Thymus (tissue), 14 donors: ENCODE measurements at places on chromosomes 16 and 17. TPM values are rescaled to one million over a fixed set of nuclear protein-coding genes. Genes with fewer than 3 reads are reported as not detected.

- no peak for DNase-seq
These were observed 18.1 kb upstream of the GAN start for GRCh38 chr16:81296631-81297030.

DNA sequence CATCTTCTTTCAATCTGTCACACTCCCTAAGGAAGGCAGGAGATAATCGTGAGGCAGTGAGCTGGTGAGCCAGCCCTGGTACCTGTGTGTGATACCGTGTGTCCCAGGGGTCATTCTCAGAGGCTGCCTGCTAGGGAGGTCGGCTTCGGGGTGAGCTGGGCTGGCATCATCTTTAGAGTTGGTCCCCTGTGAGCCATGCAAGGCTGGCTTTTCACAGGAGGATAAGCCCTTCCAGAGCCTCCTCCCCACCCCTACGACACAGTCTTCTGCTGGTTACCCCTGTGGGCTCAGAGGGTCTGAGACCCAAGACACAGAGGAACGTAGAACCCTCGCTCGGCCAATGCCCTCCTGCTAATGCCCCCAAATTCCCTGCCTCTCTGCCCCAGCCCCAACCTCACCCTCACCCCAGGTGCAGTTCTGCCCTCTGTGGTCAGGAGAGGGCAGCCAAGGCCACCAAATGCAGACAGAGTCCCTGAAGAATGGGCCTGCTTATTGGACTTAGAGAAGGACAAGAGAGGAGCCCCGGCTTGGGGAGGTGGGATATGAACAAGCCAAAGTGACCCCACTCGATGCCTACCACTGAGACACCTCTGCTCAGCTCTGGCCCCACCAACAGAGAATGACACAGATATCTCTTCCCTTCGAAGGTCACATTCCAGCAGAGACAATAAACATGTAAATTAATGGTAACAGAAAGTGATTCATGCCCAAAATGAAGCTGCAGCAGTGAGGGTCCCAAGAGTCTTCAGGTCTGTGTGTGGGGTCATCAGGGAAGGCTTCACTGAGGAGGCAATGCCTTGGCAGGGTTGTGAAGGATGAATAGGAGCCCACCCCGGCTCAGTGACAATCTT lies 80.8 kb upstream of the CCL1 start:
- DNase-seq: no peak

GRCh38 chr16:83842291-83842690 lies 34.5 kb downstream of the HSBP1 start:
- DNase-seq: no peak

DNA sequence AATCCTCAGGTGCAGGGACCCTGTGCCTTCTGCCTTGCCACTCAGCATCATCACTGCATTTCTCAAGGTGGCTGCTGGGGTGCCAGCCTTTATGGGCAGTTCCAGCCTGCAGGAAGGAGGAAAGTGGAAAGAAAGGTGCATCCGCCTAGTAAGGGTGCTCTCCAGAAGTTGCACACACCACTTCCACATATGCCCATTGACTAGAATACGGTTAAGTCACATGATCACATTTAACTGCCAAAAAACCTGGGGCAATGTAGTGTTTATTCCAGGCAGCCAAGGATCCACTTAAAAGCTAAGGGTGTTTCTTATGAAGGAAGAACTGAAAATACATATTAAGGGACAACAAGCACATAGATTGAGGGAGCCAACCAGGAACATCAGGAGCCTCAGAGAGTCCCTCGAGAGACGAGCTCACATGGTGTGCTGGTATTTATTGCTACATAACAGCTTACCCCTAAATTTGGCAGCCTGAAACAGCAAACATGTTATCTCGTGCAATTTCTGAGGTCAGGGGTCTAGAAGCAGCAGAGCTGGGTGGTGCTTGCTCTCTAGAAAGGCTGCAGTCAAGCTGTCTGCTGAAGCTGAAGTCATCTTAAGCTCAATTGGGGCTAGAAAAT lies 52.0 kb upstream of the MMP2 start:
- no peak for DNase-seq

- no peak for DNase-seq
These were observed 16.5 kb downstream of the ASPSCR1 start for GRCh38 chr17:81993729-81994592.

DNA sequence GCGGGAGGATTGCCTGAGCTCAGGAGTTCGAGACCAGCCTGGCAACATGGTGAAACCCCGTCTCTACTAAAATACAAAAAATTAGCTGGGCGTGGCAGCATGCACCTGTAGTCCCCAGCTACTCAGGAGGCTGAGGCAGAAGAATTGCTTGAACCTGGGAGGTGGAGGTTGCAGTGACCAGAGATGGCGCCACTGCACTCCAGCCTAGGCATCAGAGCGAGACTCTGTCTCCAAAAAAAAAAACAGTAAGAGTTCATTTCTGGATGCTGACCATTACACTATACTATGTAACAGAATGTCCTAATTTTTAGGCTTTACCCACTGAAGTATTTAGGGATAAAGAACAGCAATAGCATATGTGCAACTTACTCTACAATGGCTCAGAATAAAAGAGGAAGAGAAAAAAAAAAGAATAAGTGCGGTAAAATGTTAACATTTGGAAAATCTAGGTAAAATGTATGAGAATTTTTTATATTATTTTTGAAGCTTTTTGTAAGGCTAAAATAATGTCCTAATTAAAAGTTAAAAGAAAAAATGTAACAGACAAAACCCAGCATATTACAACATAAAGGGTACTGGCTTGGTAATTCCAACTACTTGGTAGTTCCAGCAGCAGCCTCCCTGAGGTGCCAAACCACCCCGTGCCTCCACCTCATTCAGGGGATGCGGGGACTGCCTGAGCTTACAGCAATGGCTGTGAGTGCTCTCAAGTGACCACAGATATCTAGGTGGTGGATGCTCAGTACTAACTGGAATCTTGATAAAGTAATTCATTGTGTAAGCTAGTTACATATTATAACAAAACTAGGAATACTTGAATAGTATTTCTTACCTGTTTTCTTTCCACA lies 10.9 kb downstream of the COPS3 start:
- no peak for DNase-seq

DNA sequence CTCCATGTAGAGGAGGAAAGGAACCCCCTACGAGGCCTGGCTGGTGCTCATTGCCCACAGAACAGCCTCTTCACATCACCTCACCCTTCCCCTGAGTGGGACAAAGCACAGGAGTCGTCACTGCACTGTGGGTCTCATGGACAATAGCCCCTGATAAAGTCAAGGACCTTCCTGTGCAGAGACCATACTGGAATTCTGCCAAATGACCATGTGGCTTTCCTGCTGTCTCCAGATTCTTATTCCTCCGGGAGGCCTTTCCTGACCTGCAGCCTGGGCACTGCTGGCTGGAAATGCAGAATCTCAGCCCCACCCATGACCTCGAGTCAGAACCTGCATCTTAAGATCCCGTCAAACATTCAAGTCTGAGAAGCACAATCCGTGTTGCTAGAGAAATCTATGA lies 60.5 kb upstream of the ERN1 start:
- DNase-seq: no peak

GRCh38 chr16:89993971-89994370 lies 25.3 kb downstream of the DBNDD1 start:
- no peak for DNase-seq

GRCh38 chr16:19935694-19936093 lies 51.0 kb upstream of the GPRC5B start:
- DNase-seq: no peak

DNA sequence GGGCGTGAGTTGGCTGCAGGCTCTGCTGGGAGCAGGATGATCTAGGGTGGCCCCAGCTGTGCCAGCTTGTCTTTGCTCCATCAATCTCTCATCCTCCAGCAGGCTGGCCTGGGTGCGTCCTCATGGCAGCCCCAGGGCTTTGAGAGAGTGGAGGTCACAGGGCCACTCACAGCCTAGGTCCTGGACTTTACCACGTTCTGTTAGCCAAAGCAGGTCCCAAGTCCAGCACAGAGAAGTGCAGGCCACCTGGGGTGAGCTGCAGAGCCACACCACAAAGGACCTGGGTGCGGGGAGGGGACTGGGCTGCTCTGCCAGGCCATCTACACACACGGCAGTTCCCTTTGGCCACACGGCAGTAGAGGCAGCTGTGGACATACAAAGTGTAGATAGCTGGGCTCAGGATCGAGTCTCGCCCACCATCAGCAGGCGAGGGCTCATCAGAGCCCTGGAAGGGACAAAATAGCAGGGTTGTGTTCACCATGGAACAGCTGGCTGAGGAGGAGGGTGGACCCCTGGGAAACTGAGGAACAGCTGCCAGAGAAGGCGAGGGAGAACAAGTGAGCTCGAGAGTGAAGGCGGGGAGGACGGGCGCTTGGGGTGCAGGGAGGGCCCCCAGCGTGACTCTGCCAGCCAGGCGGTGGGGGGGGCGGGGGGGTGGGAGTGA lies 30.0 kb downstream of the SREBF1 start:
- no peak for DNase-seq

DNA sequence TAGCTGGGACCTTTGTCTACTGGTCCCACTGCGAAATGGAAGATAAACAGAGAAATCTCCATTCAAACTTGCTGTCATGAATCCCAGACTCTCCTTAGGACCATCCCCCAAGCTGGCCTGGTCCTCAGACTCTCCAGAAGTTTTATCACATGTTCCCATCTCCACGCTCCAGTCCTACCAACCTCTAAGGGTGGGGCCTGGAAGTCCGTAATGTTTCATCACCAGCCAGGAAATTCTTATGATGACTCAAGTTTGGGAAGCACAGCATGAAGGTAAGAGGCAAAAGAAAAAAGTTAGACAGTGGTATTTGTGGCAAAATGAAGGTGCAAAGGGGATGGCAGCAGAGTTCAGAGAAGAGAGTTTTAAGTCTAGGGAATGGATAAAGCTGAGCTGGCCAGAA lies 52.7 kb downstream of the ZNF18 start:
- no peak for DNase-seq

DNA sequence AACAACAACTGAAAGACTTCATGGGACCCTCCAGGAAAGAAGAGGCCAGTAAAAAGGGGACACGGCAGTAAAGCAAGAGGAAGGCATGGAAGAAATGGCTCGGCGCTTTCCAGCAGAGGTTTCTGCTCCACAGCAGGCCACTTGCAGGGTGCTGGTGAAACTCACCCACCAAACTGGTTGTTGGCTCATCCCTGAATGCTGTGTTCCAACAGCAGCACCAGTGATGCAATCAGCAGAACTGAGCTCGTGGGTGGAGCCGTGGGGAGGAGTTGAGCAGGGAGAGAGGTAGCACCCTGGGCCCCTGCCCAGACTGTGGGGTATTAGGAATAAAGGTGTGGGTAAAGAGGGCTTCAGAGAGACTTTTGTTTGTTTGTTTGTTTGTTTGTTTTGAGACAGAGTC lies 62.8 kb upstream of the ADCY9 start:
- DNase-seq: no peak

- no peak for DNase-seq
These were observed 3.3 kb downstream of the IFT20 start for GRCh38 chr17:28331891-28332420.

DNA sequence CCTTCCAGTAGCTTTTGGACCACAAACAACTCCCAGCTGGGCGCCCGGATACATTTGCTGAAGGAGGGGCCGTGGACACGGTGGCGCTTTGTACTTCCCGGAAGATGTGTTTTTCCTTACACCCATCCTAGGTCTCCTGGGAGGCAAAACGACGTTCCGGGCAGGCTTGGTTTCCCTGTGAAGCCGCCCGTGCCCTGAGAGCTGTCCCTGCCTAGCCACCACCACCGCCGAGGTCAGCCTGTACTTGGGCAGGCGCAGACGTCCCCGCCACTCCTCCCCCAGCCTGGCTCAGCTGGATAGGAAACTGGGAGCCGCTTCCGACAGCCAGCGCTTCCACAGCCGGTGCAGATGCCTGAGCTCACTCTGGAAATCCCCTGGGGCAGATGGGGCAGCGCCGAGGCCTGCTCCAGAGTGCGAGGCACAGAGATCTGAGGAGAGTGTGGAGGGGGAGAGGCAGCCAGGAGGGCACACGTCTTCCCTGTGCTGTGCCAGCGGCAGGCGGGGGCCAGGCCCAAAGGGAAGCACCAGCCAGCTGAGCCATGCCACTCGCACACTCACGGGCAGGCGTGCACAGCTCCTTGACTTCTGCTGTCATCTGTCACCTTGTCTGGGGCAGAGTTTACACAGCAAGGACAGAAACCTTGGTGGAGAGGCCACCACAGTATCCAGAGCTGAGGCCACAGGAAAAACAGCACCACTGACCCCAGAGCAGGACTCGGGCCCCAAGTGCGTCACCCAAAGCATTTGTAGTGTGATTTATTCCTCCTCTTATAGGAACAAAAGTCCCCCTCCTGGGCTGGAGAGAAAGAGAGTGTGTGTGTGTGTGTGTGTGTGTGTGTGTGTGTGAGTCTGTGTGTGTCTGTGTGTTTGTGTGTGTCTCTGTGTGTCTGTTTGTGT lies 3.0 kb downstream of the RHBDF2 start:
- DNase-seq: no peak

DNA sequence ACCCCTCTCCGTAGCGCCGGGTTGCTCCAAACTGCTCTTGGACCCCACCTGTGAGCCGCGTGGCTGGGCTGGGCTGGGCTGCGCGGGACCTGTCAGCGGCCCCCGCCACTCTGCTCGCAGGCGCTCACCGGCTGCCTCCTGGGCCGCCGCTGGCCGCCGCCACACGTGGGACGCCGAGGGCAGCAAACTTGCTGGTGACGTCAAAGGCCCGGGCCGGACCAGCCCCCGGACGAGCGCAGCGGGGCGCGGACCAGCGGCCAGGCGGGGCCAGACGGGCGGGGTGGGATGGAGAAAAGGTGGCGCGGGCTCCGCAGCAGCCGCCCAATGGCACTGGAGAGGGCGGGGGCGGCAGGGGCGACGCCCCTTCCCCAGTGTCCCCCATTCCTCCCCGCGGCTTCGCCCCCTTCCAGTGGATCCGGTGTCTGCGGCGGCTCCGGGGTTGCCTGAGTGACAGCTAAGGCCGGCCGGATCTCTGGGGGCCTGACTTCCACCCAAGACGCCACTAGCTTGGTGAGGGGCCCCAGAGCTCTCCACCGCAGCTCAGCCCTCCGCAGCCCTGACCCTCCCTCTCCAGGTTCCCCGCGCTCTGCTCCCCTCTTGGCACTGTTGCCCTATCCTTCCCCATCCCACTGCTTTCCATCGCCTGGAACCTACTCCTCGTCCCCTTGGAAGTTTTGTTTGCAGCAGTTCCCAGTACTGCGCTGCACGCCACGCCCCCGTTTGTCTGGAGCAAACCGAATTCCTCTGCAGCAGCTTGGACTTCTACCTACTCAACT lies at the start of gene HS3ST3A1:
TSS of gene HS3ST3A1 (minus strand) at position 154 of the 776 bp plus-strand sequence. CDS start 800 bp downstream, outside the sequence.
- DNase-seq: no peak

- no peak for DNase-seq
These were observed 5.5 kb downstream of the PRR29 start for GRCh38 chr17:64003526-64004121.

The SRCAP gene
- polyA plus RNA-seq: 8.8 TPM

The OR4D1 gene
- 0.11 TPM for polyA plus RNA-seq

The KRT34 gene
- polyA plus RNA-seq: 1.5 TPM

The SLC22A31 gene
- polyA plus RNA-seq: 0.94 TPM

The CLEC3A gene
- polyA plus RNA-seq: 0.21 TPM

The PYY gene
- polyA plus RNA-seq: 6.8 TPM

The IL21R gene
- 12.8 TPM for polyA plus RNA-seq

The VASN gene
- 3.6 TPM for polyA plus RNA-seq

The RRN3 gene
- polyA plus RNA-seq: 23.9 TPM

The SHISA9 gene
- 0.07 TPM for polyA plus RNA-seq

The COX11 gene
- polyA plus RNA-seq: 34.5 TPM

The VAT1L gene
- polyA plus RNA-seq: 0.34 TPM

The TMC8 gene
- 196 TPM for polyA plus RNA-seq

The C17orf50 gene
- 0.14 TPM for polyA plus RNA-seq

The CEMP1 gene
- polyA plus RNA-seq: 1.2 TPM
